CD8-positive, alpha-beta memory T cell (primary cell): ENCODE measurements at places on chromosomes 2 and 18. TPM values are rescaled to one million over a fixed set of nuclear protein-coding genes. Genes with fewer than 3 reads are reported as not detected.

- no peak overlapping the region for H3K4me3 ChIP-seq
- no peaks in the 10 kb centered on the region for H3K27me3 ChIP-seq
- H3K4me1 ChIP-seq, result no peaks in the 10 kb centered on the region
- DNase-seq, result no peak
- H3K27ac ChIP-seq, result no peak overlapping the region
- H3K36me3 ChIP-seq, result no peaks in the 10 kb centered on the region
Observed at GRCh38 chr18:37460604-37461003, 105.0 kb downstream of the CELF4 start.

GRCh38 chr2:141728886-141729285 lies 401.9 kb downstream of the LRP1B start:
- no peak overlapping the region for H3K4me3 ChIP-seq
- H3K36me3 ChIP-seq, result no peaks in the 10 kb centered on the region
- H3K27me3 ChIP-seq, result no peaks in the 10 kb centered on the region
- no peak overlapping the region for H3K27ac ChIP-seq

Gene LHCGR
- not detected for total RNA-seq

DNA sequence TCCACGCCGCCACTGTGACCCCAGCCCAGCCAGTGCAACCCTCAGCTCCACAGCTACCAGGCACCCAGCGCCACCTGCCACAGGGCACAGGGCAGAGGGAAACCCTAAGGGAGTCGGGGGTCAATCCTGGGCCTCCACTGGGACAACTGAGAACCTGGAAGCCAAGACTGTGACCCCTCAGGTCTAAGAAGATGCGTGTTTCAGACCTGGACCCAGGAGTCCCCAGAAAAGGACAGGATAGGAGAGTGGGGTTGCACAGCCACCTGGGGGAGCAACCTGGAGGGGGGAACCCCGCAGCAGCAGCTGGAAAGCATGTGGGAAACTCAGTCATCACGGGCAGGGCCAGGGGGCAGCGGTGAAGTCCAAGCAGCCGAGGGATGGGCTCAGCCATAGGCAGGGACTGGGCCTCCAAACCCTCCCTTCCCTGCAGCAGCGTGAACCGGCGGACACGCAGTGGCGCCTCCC lies 4.1 kb downstream of the ESPNL start:
- H3K36me3 ChIP-seq, result no peaks in the 10 kb centered on the region
- H3K27ac ChIP-seq, result no peak overlapping the region
- no peaks in the 10 kb centered on the region for H3K27me3 ChIP-seq

Gene BUB1
- 49.5 TPM for total RNA-seq
